ENCODE measurements at places on chromosomes 3 and 15.

DNA sequence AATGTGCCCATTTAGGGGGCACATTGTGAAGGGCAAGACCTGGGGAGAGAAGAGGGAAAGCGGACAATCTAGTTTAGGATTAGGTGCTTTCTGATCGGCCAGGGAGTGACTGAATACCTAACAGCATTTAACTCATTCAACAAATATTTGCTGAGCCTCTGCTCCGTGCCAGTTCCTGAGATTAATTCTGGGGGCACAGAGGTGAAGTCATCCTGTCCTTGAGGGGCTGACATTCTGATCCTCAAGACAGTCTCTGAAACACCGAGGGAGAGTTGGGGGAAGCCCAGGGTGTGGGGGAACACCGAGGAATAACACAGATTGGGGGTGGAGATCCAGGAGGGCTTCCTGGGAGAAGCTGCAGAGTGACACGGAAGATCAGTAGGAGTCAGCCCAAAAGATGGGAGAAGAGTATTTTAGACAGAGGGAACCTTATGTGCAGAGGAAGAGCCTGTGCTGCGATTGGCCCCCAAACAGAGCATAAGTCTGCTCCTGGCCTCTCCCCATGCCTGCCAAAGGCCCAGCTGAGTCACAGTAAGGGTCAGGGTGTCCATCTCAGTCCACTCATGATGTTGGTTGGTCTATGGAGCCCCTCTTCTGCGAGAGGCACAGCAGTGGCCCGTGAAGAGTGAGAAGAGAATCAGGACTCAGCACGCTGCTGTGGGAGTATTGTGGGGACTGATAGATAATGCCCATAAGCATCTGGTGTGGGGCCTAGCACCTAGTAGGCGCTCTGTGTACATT, 60.2 kb downstream of the AMOTL2 start:
- no peak for DNase-seq

- no peak for DNase-seq
These were observed 67.8 kb upstream of the SLC24A5 start for GRCh38 chr15:48052946-48053345.

DNA sequence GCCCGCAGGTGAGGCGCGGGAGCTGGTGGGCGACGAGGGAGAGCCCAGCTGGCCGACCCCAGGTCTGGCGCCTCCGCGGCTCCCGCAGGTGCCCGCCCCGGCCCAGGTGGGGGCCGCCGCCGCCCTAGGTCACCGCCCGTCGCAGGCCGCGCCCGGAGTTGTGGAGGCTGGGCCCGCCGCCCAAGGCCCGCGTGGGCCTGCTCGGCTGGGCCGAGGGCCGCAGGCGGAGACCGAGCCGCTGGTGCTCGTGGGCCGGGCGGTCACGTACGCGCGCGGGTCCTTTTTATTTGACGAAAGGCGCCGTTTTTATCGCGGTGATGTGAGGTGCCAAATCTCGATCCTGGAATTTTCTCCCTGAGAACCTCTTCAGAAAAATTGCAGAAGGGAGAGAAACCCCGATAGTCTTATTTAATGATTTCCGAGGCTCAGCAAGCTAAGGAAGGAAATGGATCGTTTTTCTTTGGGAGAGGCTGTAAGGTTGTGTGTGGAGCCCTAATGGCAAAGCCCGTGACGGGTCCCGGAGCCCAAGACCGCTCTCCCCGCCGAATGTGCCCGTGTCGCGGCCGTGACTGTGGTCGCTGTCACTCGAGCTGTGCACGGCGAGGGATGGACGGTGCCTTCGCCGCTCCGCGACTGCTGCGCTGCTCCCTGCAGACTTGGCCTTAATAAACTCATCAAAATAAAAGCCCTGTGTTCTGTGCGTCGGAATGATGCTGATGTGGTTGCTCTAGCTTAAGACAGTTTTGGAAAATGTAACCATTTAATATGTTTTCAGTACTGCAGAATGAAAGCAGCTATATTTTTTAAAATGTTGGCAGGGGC, 612 bp downstream of the APPL1 start:
- peak; percentile 49 for DNase-seq

DNA sequence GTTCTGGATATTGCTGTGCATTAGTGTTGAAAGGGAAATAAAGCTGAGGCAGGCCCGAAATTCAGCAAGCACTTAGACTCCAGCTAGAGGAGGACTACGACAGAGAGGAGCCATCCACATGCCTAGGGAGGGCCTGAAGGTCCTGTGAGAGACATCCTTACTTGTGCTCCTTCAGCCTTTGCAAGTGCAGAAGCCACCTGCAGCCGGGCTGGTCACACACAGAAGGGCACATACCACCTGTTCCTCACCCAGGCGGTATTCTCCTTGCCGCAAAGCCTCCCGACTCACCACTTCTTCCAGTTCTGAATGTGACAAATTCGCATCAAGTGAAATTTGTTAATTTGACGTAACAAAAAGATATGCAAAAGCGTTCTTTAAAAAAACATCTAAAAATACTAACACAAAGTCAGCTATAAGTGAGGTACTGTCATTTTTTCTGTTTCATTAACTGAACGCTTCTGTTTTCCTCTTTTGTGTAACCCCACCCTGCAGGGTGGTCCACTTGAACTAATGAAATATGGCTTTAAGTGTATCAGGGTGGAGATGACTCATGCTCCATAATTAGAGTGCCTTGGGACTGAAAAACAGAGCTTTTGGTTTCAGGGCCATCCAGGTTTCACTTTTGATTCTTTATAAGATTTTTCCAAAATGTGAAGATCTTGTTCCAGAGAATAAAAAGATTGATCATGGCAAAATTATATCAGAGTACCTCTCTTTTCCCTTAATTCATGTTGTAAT, 467.9 kb upstream of the ATP11B start:
- no peak for DNase-seq

Measured in liver (tissue), 10 donors.